ENCODE measurements at places on chromosomes 12 and 14. TPM values are rescaled to one million over a fixed set of nuclear protein-coding genes. Genes with fewer than 3 reads are reported as not detected.

Gene AQP6
- total RNA-seq = not detected

Gene EIF2S3B
- total RNA-seq = 9.5 TPM

Gene TMEM63C
- total RNA-seq = not detected

Gene TMTC1
- 33.2 TPM for total RNA-seq

Gene NDRG2
- total RNA-seq = not detected

Gene COX6A1
- 215 TPM for total RNA-seq

Gene ETV6
- total RNA-seq = 11.2 TPM

Gene DEGS2
- total RNA-seq = not detected

Measured in fibroblast of villous mesenchyme (primary cell).